Activated naive CD4-positive, alpha-beta T cell (primary cell): ENCODE measurements at places on chromosomes 2 and 18.

DNA sequence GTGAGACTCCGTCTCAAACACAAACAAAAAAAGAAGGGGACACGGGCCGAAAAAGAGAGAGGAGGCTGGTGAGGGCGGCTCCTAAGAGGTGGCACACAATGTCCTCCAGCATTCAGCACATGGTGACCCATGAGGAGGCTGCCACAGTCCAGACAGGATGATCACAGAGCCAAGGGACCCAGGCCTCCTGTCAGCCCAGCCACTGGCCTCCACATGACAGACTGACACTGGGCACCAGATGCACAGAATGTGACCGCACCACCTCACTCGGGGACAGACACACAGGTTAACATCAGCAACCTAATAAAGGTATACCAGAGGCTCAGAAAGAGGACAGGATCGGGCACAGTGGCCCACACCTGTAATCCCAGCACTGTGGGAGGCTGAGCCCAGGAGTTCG is 21.0 kb downstream of the PASK start:
- no peak for DNase-seq

DNA sequence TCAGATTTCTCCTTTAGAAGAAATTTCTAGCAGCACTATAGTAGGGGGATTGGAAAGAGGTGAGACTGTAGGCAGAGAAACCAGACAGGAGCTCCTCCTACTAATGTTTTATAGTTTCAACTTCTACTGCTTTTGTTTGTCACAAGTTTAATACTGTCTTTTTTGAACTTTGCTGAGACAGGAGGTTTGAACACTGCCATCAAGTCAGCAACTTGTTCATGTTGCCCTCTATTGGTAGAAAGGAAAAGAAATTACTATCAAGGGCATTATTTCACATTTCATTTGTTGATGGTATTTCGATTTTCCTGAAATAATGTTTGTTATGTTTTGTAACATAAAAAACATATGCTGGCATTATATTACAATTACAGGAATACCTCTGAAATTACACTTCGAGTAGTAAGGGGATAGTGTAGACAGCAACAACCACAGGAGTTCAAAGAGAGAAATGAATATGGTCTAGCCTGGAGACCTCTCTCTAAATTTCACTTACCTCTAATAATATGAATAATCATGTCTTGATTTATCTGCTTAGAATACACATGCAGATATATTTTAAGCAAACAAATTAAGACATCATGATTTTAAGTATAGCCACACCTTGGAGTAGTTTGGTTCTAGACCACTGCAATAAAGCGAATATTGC is 12.4 kb upstream of the CCDC88A start:
- no peak for DNase-seq

DNA sequence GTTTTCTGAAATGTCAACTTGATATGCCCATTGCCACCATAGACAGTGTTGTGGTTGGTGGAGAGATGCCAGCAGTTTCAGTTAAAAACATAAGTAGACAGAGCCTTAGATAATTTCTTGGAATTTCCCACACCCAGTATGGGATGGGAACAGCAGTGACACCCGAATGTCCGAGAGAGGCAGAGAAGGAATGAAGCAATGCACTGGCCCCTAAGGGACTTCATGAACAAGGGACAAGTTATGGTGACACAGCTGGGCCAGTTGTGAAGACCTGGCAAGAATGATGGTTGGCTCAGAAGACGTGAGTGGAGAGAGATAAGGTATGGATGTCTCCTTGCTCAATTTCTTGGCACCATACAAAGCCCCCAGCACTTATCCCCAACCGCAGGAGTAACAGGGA is 165.2 kb upstream of the APCDD1 start:
- no peak for DNase-seq

DNA sequence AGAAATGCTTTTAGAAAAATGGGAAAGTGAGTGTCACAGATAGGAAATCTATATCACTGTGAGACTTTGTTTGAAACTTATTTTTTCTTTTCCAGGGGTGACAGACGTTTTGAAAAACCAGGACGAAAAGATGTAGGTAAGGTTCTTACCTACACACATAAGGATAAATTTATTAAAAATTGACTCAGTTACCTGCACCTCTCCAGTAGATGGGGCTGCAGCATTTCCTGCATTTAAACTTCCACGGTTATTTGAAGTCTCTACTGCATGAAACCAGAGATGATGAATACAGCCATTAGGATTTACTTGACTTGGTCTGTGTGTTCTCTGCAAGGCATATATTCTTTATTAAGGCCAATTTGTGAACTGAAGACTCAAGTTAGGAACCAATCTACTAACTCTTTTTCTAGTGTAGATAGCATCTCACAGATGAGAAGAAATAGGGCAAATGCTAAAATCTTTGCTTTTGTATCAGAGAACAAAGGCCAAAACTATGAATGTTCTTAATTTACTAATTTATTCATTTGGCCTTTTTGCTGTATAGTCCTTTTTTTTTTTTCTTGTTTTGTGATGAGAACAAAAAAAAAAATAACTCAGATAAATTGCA is 15.0 kb downstream of the KCNJ13 start:
- DNase-seq = no peak

- no peak for DNase-seq
These were observed 144.1 kb downstream of the MYO1B start for GRCh38 chr2:191389288-191389687.

DNA sequence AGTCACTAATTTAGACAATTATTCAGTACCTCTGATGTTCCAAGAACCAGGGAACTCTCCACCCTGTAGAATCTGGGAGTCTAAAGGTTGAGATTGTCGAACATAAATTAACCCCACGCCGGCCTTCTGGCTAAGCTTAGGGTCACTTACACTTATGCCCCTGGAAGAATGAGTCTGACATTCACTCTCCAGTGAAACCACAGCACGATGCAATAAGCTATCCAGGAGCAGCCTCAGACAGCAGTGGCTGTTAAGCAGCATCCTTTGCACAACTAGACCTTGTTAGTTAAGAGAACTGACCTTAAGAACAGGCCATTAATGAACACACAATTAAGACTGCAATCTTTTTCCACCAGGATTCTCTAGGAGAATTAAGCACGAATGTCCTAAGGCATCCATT is 25.0 kb downstream of the SH3YL1 start:
- no peak for DNase-seq

DNA sequence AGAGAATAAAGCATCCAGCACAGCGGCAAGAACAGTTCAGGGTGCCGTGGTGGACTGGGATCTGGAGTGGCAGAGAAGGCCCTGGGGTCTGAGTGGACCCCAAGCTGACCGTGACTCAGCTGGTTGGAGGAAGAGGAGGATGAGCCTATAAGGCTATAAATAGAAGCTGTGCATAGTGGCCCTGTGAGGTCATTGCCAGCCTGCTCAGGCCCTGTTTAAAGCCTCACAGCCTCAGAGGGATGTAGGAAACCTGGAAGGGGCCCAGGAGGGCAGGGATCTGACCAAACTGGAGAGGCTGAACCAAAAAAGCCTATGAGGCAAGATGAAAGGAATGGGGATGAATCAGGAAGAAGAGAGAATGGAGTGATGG is 11.3 kb upstream of the DES start:
- DNase-seq = no peak

DNA sequence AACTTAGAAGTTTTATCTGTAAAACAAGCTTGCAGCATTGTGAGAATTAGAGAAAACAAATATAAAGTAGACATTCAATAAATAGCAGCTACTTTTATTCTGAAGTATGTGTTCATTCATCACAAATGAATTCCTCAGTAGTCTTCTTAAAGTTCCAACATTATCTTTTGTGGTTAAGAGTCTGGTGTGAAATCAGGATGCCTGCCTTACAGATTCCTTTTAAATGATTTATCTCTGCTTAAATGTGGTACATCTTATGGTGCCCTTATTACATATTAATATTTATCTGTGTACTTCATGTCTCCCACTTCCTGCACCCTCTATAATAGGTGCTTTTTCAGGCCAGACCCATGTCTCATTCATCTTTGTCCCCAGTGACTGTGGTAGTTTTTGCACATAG is 595.0 kb downstream of the STK39 start:
- DNase-seq = no peak

DNA sequence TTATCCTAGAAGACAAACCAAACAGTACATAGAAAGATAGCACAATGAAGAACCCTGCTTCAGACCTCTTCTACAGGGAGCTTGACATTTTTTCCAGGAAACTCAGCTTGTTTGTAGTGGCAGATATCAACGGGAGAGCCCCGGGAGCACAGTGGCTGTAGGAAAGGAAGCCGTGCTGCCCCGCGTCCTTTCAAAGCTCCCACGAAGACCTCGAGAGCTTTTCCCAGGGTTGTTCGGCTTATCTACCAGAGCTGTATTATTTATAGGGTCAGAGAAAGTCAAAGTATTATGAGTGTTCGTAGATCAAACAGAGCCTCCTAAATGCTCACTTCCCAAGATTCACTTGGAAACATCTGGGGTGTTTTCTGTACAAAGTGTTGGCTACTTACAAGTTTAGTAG is 167.1 kb upstream of the COPS8 start:
- DNase-seq = no peak

DNA sequence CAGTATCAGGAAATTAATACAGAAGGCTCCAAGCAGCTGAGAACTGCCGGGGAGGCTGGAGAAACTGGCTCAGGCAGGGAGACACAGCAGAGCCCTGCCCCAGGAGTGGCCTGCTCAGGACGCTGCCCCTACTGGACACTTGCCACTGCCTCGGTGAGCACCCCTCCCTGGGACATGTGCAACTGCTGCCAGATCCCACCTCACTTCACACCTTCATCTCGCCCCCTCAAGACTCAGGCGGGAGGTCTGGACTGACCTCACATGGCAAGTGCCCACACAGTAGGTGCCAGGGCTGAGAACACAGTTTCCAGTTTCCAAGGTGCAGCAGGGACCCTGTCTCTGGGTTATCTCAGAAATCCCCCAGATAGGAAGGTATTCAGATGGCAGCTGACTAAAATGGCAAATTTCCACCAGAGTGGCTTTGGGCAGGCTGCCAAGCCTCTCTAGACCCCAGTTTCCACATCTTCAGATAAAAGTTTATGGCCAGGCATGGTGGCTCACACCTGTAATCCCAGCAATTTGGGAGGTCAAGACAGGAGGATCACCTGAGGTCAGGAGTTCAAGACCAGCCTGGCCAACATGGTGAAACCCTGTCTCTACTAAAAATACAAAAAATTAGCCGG is 33.7 kb upstream of the LBH start:
- DNase-seq = no peak

DNA sequence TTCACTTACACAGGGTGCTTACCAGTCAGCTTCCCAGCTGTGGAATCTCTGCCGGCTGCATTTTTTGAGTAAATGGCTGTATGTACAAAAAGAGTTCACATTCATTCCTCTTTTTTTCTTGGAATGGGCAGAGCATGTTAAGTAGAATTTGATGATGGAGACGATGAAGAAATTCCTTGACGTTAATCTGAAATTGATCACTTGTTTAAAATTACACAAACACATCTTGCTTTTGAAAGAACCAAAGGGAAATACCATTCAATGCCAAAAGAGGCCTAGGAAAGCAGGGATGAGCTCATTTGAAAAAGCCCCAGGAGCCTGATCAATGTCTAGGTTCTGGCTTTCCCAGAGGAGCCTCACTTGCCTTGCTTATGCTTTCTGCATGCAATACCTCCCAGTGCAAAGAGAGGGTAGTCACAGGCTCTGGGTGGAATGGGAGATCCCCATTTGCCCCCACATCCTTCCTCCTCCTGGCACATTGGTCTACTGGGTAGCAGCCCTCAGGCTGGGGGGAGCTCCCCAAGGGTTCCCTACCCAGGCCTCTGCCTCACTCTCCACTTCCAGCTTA is 12.3 kb upstream of the SMAD7 start:
- no peak for DNase-seq

DNA sequence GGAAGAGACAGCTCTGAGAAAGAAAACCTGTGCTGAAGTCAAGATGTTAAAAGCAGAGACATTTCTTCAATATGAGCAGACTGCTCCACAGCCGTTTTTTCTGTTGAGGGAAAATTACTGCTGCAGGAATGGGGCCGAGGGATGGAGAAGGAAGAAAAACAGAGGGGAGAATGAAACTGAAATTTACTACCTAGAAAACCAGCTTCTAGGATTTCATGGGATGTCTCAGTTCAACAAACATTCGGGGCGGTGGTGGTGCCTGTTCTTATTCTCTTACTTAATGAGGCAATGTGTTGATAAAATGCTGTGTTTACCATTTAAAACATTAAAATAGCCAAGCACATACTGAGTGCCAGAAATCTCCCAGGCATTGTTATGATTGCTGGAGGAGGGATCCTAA is 557.1 kb upstream of the MEX3C start:
- DNase-seq = no peak

- no peak for DNase-seq
These were observed 79.0 kb downstream of the OLA1 start for GRCh38 chr2:174169372-174169771.

DNA sequence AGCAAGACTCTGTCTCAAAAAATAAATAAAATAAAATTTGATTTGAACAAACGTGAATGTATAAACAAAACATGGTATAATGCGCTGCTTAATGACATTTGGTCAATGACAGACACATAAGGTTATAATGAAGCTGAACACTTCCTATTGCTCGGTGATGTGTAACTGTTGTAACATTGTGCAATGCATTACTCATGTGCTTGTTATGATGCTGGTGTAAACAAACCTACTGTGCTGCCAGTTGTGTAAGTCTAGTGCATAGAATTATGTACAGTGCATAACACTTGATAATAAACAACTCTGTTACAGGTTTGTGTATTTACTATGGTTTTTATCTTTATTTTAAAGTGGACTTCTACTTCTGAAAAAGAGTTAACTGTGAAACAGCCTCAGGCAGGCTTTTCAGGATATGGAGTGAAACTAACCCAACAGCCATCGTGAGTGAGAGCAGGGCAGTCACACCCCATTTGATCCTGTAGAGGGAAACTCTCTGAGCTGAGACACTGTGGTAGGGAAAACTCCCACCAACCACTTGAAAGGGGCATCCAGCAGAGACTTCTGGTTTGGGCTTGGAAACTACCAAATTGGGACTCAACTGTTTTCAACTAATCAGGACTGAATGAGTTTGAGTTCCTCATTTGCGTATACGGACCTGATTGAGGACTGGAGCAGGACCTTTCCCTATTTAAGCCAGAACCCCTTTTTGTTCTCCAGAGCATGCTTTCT is 8.7 kb upstream of the RPRD1A start:
- DNase-seq = no peak

GRCh38 chr2:61582165-61582564 is 44.0 kb upstream of the XPO1 start:
- DNase-seq = no peak

GRCh38 chr2:9358846-9359245 is 64.5 kb downstream of the ITGB1BP1 start:
- no peak for DNase-seq

GRCh38 chr2:162261032-162261945 is 18.0 kb upstream of the FAP start:
- DNase-seq = no peak

- DNase-seq = no peak
These were observed 34.3 kb upstream of the LGALSL start for GRCh38 chr2:64419596-64420165.
